Keratinocyte (primary cell): ENCODE measurements at places on chromosomes 1 and 21. TPM values are rescaled to one million over a fixed set of nuclear protein-coding genes. Genes with fewer than 3 reads are reported as not detected.

The FCRL4 gene
- polyA plus RNA-seq = not detected in 3 replicates

The CASQ1 gene
- polyA plus RNA-seq = not detected in 3 replicates

The CELA3B gene
- not detected in 3 replicates for polyA plus RNA-seq

The TFF1 gene
- polyA plus RNA-seq = not detected in 3 replicates

The ENSA gene
- polyA plus RNA-seq = 76.8 to 157 TPM (median 102 TPM) in 3 replicates

The LORICRIN gene
- not detected in 3 replicates for polyA plus RNA-seq

The TEDDM1 gene
- not detected in 3 replicates for polyA plus RNA-seq

The RGS1 gene
- 0.05 to 0.19 TPM in 2 of 3 replicates, not detected in the other for polyA plus RNA-seq

The LCE1E gene
- polyA plus RNA-seq = 0.59 to 1.0 TPM (median 0.86 TPM) in 3 replicates

The AKR1A1 gene
- 104 to 109 TPM (median 107 TPM) in 3 replicates for polyA plus RNA-seq

The HFM1 gene
- polyA plus RNA-seq = not detected in 3 replicates

The FAM151A gene
- polyA plus RNA-seq = 0.07 to 0.10 TPM (median 0.07 TPM) in 3 replicates

The OR2L13 gene
- not detected in 3 replicates for polyA plus RNA-seq

The OR2G6 gene
- polyA plus RNA-seq = not detected in 3 replicates

The ACOT11 gene
- polyA plus RNA-seq = 3.4 to 4.0 TPM (median 3.9 TPM) in 3 replicates

The CDCA8 gene
- polyA plus RNA-seq = 3.7 to 22.1 TPM (median 15.1 TPM) in 3 replicates

The ARMH1 gene
- polyA plus RNA-seq = 0.19 to 1.5 TPM (median 0.22 TPM) in 3 replicates

The GBP5 gene
- polyA plus RNA-seq = 0.02 to 0.04 TPM (median 0.03 TPM) in 3 replicates
